ENCODE measurements at places on chromosomes 1 and 21.

- DNase-seq, result no peak
These were observed 2.4 kb upstream of the PROX1 start for GRCh38 chr1:213985209-213986019.

DNA sequence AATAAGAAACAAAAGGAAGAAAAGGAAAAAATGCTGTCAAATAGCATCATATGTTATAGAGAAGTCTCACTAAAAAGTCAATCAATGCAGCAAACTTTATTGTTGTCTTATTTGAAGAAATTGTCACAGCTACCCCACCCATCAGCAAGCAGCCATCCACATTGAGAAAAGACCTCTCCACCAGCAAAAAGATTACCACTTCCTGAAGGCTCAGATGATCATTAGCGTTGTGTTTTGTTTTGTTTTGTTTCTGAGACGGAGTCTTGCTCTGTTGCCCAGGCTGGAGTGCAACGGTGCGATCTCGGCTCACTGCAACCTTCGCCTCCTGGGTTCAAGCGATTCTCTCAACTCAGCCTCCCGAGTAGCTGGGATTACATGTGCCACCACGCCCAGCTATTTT is 29.0 kb downstream of the ATP2B4 start:
- DNase-seq, result no peak

GRCh38 chr1:153438599-153438998 is 21.9 kb downstream of the S100A7 start:
- no peak for DNase-seq

DNA sequence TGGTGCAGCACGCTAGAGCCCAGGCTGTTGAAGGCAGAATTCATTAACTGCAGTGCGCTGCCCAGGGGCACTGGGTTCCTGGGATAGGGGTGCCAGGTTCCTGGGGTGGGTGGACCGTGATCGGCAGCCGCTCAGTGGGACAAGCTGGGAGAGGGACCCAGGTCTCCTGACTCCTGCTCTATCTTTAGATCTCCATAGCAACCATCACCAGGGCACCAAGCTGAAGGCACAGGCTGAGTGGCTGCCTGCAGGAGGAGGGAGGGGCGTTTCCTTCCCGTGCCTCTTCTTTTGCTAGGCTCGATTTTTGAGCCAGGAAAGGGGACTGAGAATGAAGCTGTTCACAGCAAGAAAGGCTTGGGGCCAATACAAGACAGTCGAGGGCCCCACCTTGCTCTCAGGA is 20.9 kb upstream of the CDCP2 start:
- DNase-seq, result no peak

GRCh38 chr21:26710155-26710554 is 135.1 kb downstream of the ADAMTS1 start:
- DNase-seq, result no peak

GRCh38 chr1:11650331-11650991 is 3.8 kb downstream of the FBXO2 start:
- DNase-seq, result no peak

DNA sequence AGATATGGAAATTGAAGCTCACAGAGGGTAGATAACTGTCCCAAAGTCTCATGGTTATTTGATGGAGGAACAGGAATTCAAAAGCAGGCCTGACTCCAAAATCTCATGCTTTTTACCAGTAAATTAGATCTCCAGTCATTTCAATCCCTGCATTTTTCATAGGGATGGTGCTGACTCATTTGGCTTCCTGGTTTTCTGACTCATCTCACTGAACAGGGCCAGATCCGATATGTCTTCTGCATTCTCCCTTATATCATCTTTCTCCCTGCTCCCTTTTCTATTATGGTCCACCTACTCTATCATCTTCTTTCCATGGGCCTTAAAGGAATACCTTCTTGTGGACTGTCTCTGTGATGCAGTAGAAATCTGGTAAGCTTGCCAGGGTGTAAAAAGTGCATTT is 187.2 kb downstream of the FGGY start:
- DNase-seq, result peak; percentile 84

All from HS-27A (cell line).